Astrocyte (in vitro differentiated cells and primary cell): ENCODE measurements at places on chromosomes 12 and 14. TPM values are rescaled to one million over a fixed set of nuclear protein-coding genes. Genes with fewer than 3 reads are reported as not detected.

- no peak for DNase-seq
- no peaks in the 10 kb centered on the region for H3K36me3 ChIP-seq
- no peak overlapping the region for H3K27ac ChIP-seq
These were observed 2.0 kb upstream of the ALX1 start for GRCh38 chr12:85277900-85278597.

The CALM1 gene
- 302 and 347 TPM in 2 replicates for total RNA-seq

GRCh38 chr14:51738754-51739153 is 87.0 kb downstream of the FRMD6 start:
- no peaks in the 10 kb centered on the region for H3K36me3 ChIP-seq
- no peak overlapping the region for H3K4me3 ChIP-seq
- H3K27ac ChIP-seq: no peak overlapping the region
- no peaks in the 10 kb centered on the region for H3K27me3 ChIP-seq
- no peaks in the 10 kb centered on the region for H3K4me1 ChIP-seq

The AQP6 gene
- not detected in 2 replicates for total RNA-seq

The HOXC4 gene
- total RNA-seq: not detected in 2 replicates

GRCh38 chr14:61065656-61066055 is 84.6 kb downstream of the SLC38A6 start:
- DNase-seq: no peak
- no peaks in the 10 kb centered on the region for H3K27me3 ChIP-seq
- no peaks in the 10 kb centered on the region for H3K36me3 ChIP-seq
- H3K4me1 ChIP-seq: no peaks in the 10 kb centered on the region
- H3K27ac ChIP-seq: no peak overlapping the region
- H3K4me3 ChIP-seq: no peak overlapping the region

GRCh38 chr12:59847127-59847526 is 251.3 kb downstream of the SLC16A7 start:
- H3K27me3 ChIP-seq: no peaks in the 10 kb centered on the region
- H3K4me1 ChIP-seq: no peaks in the 10 kb centered on the region
- no peak for DNase-seq
- no peak overlapping the region for H3K27ac ChIP-seq
- H3K36me3 ChIP-seq: no peaks in the 10 kb centered on the region
- H3K4me3 ChIP-seq: no peak overlapping the region

The B4GALNT1 gene
- 2.5 and 2.6 TPM in 2 replicates for total RNA-seq

- no peaks in the 10 kb centered on the region for H3K36me3 ChIP-seq
- no peak overlapping the region for H3K4me3 ChIP-seq
- no peak for DNase-seq
- H3K27ac ChIP-seq: no peak overlapping the region
- no peaks in the 10 kb centered on the region for H3K4me1 ChIP-seq
These were observed 164.6 kb downstream of the PTPRO start for GRCh38 chr12:15486859-15487258.

The APOF gene
- not detected in 2 replicates for total RNA-seq

The RAB21 gene
- 87.6 and 88.5 TPM in 2 replicates for total RNA-seq

The KRT73 gene
- not detected in 2 replicates for total RNA-seq

GRCh38 chr12:118498171-118498570 is 121.8 kb downstream of the SUDS3 start:
- no peaks in the 10 kb centered on the region for H3K27me3 ChIP-seq
- H3K4me1 ChIP-seq: no peaks in the 10 kb centered on the region

- H3K27me3 ChIP-seq: no peaks in the 10 kb centered on the region
- peaks cover 59% of the 10 kb centered on the region for H3K36me3 ChIP-seq
- DNase-seq: peak; percentile 77
- H3K4me3 ChIP-seq: no peak overlapping the region
- peak overlapping the region; percentile 54 for H3K27ac ChIP-seq
These were observed 19.6 kb upstream of the LRP1-AS start for GRCh38 chr12:57166971-57167371.
